SHP77 treated with DMSO at 0.1 percent for 48 hours (cell line): ENCODE measurements at places on chromosomes 5 and 9.

- no peak for DNase-seq
Observed at GRCh38 chr5:4541334-4541733, 598.8 kb upstream of the ADAMTS16 start.

DNA sequence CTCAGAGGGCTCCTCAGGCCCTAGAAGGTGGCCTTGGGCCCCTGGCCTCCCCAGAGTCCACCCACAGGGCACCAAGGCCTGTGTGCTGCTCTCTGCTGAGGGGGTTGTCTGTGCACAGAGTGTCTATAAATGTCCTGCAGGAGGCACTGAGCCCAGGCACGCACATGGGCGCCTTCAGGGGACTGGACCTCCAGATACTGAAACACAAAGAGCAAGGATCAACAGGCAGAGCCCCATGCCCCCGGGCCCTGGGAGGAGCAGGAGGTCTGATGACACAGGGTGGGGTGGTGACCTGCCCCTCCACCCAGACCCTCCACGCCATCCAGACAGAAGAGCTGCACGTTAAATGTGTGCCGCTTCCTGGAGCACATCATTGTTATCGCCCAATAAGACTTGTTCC lies 64.6 kb upstream of the SIMC1 start:
- no peak for DNase-seq

DNA sequence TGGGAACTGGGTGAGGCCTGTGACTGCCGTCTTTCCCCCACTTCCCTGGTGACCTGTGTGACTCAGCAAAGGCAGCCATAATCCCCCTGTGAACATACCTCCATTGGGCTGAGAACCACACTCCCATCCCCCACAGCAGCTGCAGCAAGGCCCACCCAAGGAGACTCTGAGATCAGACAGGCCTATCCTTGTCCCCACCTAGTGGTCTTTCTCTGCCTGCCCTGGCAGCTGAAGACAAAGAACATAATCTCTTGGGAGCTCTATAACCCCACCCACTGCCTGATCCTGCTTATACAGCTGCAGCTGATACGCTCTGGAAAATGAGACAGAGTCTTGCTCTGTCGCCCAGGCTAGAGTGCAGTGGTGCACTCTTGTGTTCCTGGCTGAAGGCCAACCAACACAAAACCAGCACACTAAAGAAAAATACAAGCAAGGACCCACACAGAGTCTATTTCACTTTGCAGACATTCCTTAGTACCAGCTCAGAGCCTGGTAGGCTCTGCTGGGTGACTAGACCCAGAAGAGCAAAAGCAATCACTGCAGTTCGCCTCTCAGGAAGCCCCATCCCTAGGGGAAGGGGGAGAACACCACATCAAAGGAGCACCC lies 106.7 kb downstream of the MCTP1 start:
- DNase-seq: peak; percentile 91

GRCh38 chr5:11596185-11596584 lies 308.1 kb downstream of the CTNND2 start:
- DNase-seq: no peak

DNA sequence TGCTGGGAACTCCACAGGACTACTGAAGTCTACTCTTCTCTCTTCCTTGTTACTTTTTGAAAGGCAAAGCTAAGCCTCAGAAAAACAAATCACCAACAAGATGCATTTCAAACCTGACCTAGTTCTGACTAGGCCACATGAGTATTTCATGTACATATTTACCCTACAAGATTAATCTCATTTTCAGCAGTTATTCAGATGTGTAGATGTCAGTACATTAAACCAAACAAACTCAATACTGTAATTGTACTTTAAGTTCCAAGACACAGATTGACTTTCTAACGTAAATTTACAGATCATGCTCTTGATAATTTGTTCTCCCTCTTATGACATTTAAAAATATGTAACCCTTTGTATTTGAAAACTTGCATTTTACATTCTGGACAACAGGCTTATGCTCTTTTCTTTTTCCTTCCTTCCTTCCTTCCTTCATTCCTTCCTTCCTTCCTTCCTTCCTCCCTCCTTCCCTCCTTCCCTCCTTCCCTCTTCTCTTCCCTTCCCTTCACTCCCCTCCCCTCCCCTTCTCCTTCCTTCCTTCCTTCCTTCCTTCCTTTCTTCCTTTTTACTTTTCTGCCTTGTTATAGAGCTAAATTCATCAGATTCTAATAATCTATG lies 1653.4 kb downstream of the EFNA5 start:
- DNase-seq: no peak

DNA sequence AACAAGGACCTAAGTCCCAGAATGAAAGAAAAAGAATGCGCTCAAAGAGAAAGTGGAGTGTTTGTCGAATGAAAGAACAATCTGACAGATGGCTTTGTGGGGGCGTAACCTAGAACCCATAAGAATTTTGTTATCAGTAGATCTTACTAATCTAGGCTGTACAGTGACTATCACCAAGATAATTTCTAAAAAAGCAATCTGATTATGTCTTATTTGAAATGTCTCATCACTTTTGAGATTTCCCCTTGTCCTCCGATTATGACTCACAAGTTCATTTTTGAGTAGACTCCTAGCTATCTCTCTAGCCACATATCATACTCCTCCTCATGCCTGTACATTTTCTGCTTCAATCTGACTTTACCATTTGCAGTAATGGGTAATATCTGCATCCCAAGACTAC lies 135.6 kb upstream of the SMARCA2 start:
- no peak for DNase-seq

DNA sequence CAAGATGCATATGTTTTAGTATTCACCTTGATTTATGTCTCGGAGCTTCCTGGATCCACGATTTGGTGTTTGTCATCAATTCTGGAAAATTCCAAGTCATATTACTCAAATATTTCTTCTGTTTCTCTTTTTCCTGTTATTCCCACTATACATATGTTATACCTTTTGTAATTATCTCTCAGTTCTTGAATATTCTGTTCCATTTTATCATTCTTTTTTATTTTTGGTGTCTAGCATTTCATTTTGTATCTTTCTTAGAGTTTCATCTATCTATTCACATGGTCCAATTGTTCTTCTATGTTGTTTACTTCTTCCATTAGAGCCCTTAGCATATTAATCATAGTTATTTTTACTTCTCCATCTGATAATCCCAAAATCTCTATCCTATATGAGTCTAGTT lies 637.8 kb upstream of the GRAMD2B start:
- DNase-seq: no peak

GRCh38 chr5:61330341-61330844 lies 1.7 kb upstream of the ZSWIM6 start:
- DNase-seq: no peak
